Urinary bladder (tissue), 4 donors: ENCODE measurements at places on chromosomes 5 and 9. TPM values are rescaled to one million over a fixed set of nuclear protein-coding genes. Genes with fewer than 3 reads are reported as not detected.

The SOHLH1 gene
- total RNA-seq: not detected

The PCDHB4 gene
- 3.8 TPM for total RNA-seq

The FOXE1 gene
- not detected for total RNA-seq

The SERF1A gene
- 6.7 TPM for total RNA-seq

The PDLIM4 gene
- total RNA-seq: 17.4 TPM

The HTR4 gene
- 0.26 TPM for total RNA-seq

The KIF4B gene
- total RNA-seq: 0.05 TPM
